ENCODE measurements at places on chromosomes 2 and 18.

- no peak overlapping the region for H3K4me3 ChIP-seq
- H3K4me1 ChIP-seq: peaks cover 42% of the 10 kb centered on the region
- H3K27me3 ChIP-seq: no peaks in the 10 kb centered on the region
- no peak overlapping the region for H3K27ac ChIP-seq
- H3K36me3 ChIP-seq: peaks cover 14% of the 10 kb centered on the region
These were observed 46.7 kb downstream of the METTL8 start for GRCh38 chr2:171387052-171387451.

DNA sequence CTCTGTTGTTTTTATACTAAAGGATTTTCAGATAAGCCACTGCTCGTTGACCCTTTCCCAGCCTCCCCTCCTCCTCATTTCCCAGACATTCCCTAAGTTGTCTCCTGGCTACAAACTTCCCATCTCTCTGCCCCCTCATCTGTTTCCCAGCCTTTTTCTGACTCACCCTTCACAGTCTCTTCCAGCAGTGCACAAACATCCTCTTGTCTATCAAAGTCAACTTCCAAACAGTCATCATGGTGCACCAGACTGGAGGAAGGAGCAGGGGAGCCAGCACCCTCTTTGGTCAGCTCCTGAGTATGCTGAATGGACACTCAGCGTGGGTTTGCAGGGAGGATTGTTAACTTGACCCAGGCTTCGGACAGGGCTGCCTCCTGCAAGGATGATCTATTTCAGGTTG, 26.6 kb upstream of the SPRED2 start:
- DNase-seq: no peak
- H3K4me1 ChIP-seq: no peaks in the 10 kb centered on the region
- H3K4me3 ChIP-seq: no peak overlapping the region
- H3K27ac ChIP-seq: no peak overlapping the region
- H3K27me3 ChIP-seq: peaks cover 2% of the 10 kb centered on the region
- H3K36me3 ChIP-seq: no peaks in the 10 kb centered on the region

DNA sequence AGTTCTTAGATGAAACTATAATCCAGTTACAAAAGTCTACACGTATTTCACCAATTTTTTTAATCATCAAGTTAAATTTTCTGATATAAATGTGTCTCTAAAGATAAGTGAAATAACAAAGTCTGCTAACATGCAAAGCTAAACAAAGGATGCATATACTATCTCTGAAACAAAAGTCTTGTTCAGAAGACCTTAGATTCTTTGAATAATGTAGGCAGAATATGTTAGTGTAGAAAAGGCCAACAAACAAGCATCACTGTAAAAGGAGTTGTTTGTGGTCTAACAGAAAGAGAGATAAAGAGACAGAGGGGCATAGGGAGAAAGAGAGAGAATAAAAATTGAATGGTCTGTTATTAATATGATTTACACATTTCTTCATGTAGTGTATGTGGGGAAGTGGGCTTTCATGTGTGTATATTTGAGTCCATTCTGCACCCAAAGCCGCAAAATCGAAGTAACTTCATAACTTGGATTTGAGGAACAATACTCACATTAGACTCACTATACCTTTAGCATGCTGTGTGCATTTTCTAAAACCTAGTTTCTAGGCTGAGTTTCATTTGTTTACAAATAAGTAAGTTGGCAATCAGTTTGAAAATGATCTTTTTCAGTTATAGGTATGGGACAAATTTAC, 734.8 kb upstream of the REG3G start:
- H3K4me3 ChIP-seq: no peak overlapping the region
- no peaks in the 10 kb centered on the region for H3K4me1 ChIP-seq
- H3K36me3 ChIP-seq: no peaks in the 10 kb centered on the region
- no peaks in the 10 kb centered on the region for H3K27me3 ChIP-seq

- no peaks in the 10 kb centered on the region for H3K36me3 ChIP-seq
- H3K27me3 ChIP-seq: no peaks in the 10 kb centered on the region
- peak; percentile 5 for DNase-seq
- no peak overlapping the region for H3K27ac ChIP-seq
- no peaks in the 10 kb centered on the region for H3K4me1 ChIP-seq
These were observed 1216.6 kb upstream of the PIK3C3 start for GRCh38 chr18:40738321-40738880.

GRCh38 chr2:85853499-85854165, 35.2 kb downstream of the ST3GAL5 start:
- no peaks in the 10 kb centered on the region for H3K27me3 ChIP-seq
- no peaks in the 10 kb centered on the region for H3K36me3 ChIP-seq
- H3K4me3 ChIP-seq: peak overlapping the region; percentile 10
- peak; percentile 65 for DNase-seq
- peak overlapping the region; percentile 84 for H3K27ac ChIP-seq
- peaks cover 49% of the 10 kb centered on the region for H3K4me1 ChIP-seq

DNA sequence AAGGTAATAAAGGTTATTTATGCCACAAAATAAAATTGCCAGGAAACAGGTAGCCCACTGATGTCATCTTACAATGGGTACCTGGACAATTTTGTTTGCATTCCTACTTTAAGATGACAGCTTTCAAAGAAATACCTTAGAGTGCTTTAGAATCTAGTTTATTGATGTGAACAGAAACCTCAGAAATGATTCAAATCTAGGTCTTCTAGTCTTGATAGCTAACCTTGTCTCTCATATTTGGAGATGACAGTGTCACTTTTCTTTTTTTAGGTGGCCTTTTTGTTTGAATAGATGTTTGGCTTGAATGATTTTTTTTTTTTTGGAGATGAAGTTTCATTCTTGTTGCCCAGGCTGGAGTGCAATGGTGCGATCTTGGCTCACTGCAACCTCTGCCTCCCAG, 69.1 kb downstream of the PIK3C3 start:
- DNase-seq: peak; percentile 15
- peaks cover 35% of the 10 kb centered on the region for H3K4me1 ChIP-seq
- H3K27me3 ChIP-seq: no peaks in the 10 kb centered on the region
- peak overlapping the region; percentile 75 for H3K27ac ChIP-seq

DNA sequence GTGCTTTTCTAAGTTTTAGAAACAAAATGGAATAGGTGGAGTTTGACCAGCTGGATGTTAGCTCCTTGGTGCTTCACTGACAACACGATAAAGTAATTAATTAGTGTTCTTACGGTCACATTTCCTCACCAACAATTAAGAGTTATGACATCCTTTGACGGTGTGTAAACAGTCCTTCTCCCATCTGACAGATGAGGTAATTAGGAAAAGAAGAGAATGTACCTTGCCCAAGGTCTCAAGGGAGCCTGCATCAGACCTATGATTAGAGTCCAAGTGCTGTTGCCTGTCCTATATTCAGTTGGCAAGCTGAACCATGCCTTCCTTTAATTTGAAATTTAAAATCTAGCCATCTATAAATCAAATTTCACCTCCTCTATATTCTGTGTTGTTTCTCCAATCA, 48.3 kb upstream of the STK17B start:
- no peaks in the 10 kb centered on the region for H3K36me3 ChIP-seq
- no peak for DNase-seq

- DNase-seq: no peak
- no peak overlapping the region for H3K4me3 ChIP-seq
- no peaks in the 10 kb centered on the region for H3K4me1 ChIP-seq
- H3K36me3 ChIP-seq: no peaks in the 10 kb centered on the region
- H3K27ac ChIP-seq: no peak overlapping the region
- H3K27me3 ChIP-seq: no peaks in the 10 kb centered on the region
These were observed 12.7 kb downstream of the OLA1 start for GRCh38 chr2:174235680-174236079.

- no peaks in the 10 kb centered on the region for H3K4me1 ChIP-seq
- no peaks in the 10 kb centered on the region for H3K36me3 ChIP-seq
- no peak overlapping the region for H3K4me3 ChIP-seq
- H3K27ac ChIP-seq: no peak overlapping the region
These were observed 38.8 kb downstream of the INHBB start for GRCh38 chr2:120384486-120385354.

- H3K27me3 ChIP-seq: no peaks in the 10 kb centered on the region
- no peaks in the 10 kb centered on the region for H3K4me1 ChIP-seq
- H3K27ac ChIP-seq: no peak overlapping the region
These were observed 11.4 kb upstream of the PER2 start for GRCh38 chr2:238299803-238300202.

- no peaks in the 10 kb centered on the region for H3K27me3 ChIP-seq
- no peak overlapping the region for H3K27ac ChIP-seq
- H3K4me3 ChIP-seq: no peak overlapping the region
- no peaks in the 10 kb centered on the region for H3K4me1 ChIP-seq
- DNase-seq: no peak
These were observed 95.3 kb downstream of the EVA1A start for GRCh38 chr2:75465317-75465984.

GRCh38 chr2:157178874-157179273, 78.6 kb upstream of the GALNT5 start:
- H3K27me3 ChIP-seq: no peaks in the 10 kb centered on the region
- no peak overlapping the region for H3K4me3 ChIP-seq
- DNase-seq: no peak
- no peak overlapping the region for H3K27ac ChIP-seq
- no peaks in the 10 kb centered on the region for H3K4me1 ChIP-seq

GRCh38 chr2:82837588-82838304, 1621.3 kb downstream of the SUCLG1 start:
- H3K36me3 ChIP-seq: no peaks in the 10 kb centered on the region
- H3K27me3 ChIP-seq: no peaks in the 10 kb centered on the region
- DNase-seq: no peak
- no peak overlapping the region for H3K4me3 ChIP-seq
- no peak overlapping the region for H3K27ac ChIP-seq

- DNase-seq: no peak
- no peaks in the 10 kb centered on the region for H3K4me1 ChIP-seq
- no peak overlapping the region for H3K27ac ChIP-seq
- H3K4me3 ChIP-seq: no peak overlapping the region
These were observed 15.6 kb downstream of the ATOH8 start for GRCh38 chr2:85769236-85769982.

DNA sequence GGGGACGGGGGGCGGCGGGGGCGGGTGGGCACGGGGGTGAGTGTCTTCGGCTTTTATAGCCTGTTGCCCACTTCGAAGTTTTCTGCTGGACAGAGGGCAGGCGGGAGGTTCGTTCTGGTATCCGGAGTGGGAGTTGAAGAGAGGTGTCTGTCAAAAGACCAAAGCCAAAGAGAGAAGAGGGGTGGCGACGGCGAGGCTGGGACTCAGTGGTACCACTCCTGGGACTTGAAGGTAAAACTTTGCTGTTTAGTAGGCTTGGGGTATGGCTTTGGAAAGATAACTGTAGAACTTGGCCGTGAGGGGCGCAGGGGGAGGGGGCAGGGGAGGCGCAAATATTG, 215.8 kb upstream of the DTNA start:
- H3K27me3 ChIP-seq: no peaks in the 10 kb centered on the region
- no peak overlapping the region for H3K27ac ChIP-seq
- H3K4me1 ChIP-seq: no peaks in the 10 kb centered on the region

DNA sequence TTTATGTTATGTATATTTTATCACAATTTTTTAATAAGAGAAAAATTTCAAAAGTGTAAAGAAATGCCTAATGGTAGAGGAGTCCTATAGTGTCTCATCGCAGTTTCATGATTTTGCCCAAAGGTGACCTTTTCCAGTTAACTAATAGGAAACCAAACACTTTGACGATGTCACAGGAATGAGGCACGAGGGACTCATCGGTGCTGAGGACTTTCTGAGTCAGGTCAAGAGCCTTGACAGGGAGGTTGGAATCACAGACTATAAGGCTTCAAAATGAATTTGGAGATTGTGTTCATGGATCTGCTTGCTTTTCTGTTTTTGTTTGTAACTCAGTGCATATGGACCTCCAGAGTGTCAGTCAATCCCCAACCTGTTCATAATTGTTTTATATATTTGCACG, 15.1 kb upstream of the RTTN start:
- no peaks in the 10 kb centered on the region for H3K4me1 ChIP-seq

GRCh38 chr2:86453836-86454235, 12.7 kb downstream of the KDM3A start:
- DNase-seq: no peak
- no peaks in the 10 kb centered on the region for H3K4me1 ChIP-seq
- H3K4me3 ChIP-seq: no peak overlapping the region
- H3K36me3 ChIP-seq: peaks cover 59% of the 10 kb centered on the region
- H3K27me3 ChIP-seq: no peaks in the 10 kb centered on the region
- no peak overlapping the region for H3K27ac ChIP-seq

- H3K4me3 ChIP-seq: no peak overlapping the region
- no peaks in the 10 kb centered on the region for H3K4me1 ChIP-seq
- no peaks in the 10 kb centered on the region for H3K36me3 ChIP-seq
- no peaks in the 10 kb centered on the region for H3K27me3 ChIP-seq
- no peak for DNase-seq
These were observed 138.4 kb downstream of the TCF4 start for GRCh38 chr18:55449412-55450140.

DNA sequence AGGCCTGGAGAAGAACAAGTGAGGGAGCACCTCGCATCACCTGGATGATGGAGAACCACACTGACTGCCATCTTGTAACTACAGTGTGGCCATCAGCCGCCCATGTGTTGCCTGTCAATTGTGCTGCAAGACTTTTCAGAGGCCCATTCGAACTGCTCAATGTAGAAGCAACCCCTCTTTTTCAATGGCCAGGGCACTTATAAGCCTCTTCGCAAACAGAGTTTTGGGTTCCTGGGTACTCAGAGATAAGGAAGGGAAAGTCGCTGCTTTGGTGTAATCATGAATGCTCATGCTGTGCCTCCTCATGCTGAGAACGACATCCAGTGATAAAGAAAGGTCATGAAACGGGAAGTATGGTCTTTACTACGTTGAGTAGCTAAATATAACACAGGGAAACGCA, 143.9 kb upstream of the SLC39A10 start:
- no peaks in the 10 kb centered on the region for H3K36me3 ChIP-seq
- no peaks in the 10 kb centered on the region for H3K27me3 ChIP-seq
- H3K27ac ChIP-seq: no peak overlapping the region
- H3K4me1 ChIP-seq: no peaks in the 10 kb centered on the region
- DNase-seq: no peak

DNA sequence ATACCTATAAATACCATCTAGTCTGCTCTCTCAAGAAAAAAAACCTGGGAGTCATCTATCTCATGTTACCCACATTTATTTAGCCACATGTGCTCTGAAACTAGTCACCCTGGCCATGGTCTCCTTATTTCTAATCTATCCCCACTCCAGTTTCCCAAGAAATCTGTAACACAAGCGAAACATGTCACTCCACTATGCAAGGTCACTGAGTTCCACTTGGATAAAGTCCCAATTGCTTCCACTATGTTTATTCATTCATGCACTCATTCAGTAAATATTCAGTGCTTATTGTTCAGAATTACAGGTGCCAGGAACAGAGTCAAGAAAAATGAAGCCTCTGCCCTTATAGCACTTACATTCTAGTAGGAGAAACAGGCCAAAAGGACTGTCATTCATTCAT, 369.4 kb upstream of the CYRIA start:
- H3K36me3 ChIP-seq: no peaks in the 10 kb centered on the region
- no peaks in the 10 kb centered on the region for H3K27me3 ChIP-seq
- no peak overlapping the region for H3K4me3 ChIP-seq

DNA sequence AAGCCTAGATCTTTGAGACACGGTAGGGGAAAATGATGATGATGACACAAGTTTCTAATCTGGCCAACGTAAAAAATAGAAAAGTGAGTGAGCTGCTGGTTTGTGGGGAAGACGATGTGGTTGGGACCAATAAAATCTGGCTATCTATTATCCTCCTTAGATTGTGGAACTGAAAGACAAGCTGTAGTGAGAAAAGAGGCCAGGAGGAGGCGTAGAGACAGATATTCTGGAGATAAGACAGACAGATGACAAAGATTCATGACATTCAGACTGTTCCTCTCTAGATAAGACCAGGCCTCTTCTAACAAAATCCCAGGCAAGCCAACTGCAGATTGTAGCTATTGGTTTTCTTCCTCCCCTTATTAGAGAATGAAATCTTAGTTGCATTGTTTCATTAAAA, 376.3 kb upstream of the UBE2E3 start:
- no peak overlapping the region for H3K4me3 ChIP-seq
- no peak for DNase-seq
- no peaks in the 10 kb centered on the region for H3K27me3 ChIP-seq
- H3K36me3 ChIP-seq: no peaks in the 10 kb centered on the region
- no peaks in the 10 kb centered on the region for H3K4me1 ChIP-seq

- H3K4me3 ChIP-seq: no peak overlapping the region
- peaks cover 33% of the 10 kb centered on the region for H3K4me1 ChIP-seq
- no peaks in the 10 kb centered on the region for H3K27me3 ChIP-seq
These were observed 45.2 kb upstream of the B3GNT2 start for GRCh38 chr2:62150597-62151305.
